ENCODE measurements at places on chromosomes 4 and X. TPM values are rescaled to one million over a fixed set of nuclear protein-coding genes. Genes with fewer than 3 reads are reported as not detected.

Gene DMRTC1B
- total RNA-seq = 2.5 TPM

Gene DYNLT3
- total RNA-seq = 23.1 TPM

Gene CLGN
- 0.47 TPM for total RNA-seq

Gene COX7B2
- total RNA-seq = not detected

Gene TLR6
- total RNA-seq = 1.5 TPM
